ENCODE measurements at places on chromosomes 2 and 18.

DNA sequence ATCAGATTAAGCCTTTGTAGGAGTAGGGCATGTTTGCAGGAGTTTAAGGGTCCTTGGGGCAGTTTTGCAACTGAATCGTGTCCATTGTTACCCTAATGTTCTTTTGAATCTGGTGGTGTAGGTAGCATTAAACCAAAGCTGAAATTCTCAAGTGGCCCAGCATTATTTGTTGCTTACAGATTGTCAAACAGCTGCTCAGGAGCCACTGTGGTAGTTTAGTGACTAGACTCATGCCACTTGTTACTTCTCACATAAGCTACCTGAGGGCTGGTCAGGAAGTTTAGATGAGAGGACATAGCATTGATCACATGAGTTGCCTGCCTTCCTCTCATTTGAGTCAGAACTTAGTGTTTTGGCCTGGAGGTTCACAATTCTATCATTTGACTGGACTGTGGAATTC, 157.6 kb downstream of the HAUS1 start:
- no peak for DNase-seq

DNA sequence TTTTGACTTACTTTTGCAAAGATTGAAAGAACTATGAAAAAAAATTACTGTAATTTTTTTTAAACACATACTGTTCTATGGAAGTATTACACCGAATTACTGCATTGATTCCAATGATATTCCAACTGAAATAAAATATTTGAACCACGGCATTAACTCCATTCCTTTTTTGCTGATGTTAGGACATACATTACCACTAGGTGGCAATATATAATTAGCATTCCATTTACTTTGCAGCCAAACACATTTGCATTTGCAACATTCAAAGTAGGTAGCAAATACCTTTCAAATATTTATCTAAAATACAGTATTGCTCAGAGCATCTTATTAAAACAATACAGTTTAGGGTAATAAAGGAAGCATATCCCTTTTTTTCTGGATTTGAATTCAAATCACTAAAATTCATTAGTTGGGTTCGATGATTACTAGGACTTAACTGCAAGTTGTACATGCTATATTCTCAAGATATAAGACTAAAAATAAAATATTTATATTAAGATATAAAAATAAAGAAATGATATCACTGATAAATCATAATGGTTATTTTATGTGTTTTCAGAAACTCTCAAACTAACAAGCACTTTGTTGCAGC, 31.3 kb downstream of the LANCL1 start:
- peak; percentile 29 for DNase-seq

DNA sequence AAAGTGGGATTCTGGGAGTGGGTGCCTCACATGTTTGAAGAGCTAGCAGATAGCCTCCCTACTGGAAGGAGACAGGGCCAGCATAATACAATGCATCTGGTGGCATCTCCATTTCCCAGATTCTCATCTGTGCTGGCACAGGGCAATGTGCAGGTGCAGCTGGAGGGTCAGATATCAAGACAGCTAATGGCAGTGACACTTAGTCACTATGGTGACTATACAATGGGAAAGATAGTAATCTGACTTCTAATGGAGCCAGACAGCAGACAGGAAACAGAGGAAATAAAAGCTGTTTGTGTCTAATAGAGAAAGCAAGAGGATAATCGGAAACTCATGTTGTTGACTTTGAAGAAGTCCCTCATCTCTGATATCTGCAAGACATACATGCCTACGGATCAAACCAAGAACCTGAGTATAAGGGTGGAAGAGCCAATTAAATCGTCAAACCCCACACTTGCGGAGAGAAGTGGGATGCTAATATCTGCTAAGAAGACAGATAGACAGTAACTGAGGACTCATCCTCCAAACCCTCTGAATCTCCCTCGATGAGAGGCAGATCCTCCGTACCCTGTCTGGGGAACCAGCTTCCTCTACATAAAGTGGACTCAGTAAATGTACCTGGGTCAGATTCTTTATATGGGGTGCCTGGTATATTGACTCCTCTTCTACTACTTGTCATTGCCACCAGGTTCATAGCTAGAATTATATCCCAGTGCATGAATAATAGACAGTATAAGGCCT, 692.7 kb downstream of the SOCS6 start:
- no peak for DNase-seq

GRCh38 chr2:61769093-61769675, 84.7 kb downstream of the FAM161A start:
- DNase-seq, result no peak

GRCh38 chr2:217999595-217999959, 3.2 kb downstream of the TNS1 start:
- no peak for DNase-seq

GRCh38 chr18:50162486-50163304, 32.3 kb downstream of the MYO5B start:
- DNase-seq, result no peak

DNA sequence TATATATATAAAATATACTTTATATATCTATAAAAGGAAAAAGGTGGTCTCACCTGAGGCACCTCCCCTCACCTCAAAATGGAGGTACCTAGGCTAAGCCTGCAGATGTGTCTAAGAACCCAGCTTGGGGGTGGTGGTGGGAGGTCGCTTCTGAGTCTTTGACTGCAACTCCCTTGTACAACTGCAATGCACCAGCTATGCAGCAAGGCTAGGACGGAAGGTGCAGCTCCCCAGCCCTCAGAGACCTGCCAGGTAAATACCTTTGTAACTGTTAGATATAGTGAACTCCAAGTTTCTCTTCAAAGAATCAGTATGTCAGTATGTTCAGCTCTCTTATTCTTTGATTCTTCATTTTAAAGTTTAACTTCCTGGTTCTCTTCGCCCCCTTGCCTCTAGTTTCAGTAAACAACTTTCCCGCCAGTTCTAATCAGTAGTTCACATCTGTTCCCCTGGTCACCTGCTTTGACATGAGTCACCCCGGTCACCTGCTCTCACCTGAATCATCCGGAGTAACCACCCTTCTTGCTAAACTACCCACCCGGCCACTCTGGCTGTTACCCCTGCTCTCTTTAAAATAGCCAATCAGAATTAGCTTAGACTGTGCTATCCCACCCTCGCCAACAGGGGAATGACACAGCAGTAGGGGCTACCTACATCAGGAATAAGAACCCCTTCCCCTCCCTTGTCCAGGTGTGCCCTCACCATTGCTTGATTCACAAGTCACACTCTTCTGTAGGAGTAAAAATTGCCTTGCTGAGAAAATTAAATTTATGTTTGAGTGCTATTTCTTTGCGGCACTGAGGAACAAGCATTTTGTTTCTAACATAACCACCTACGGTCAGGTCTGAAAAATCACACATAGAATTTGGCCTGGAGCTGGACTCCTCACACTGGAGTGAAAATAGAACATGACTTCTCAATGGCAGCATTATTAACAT, 24.7 kb upstream of the IMPA2 start:
- no peak for DNase-seq

DNA sequence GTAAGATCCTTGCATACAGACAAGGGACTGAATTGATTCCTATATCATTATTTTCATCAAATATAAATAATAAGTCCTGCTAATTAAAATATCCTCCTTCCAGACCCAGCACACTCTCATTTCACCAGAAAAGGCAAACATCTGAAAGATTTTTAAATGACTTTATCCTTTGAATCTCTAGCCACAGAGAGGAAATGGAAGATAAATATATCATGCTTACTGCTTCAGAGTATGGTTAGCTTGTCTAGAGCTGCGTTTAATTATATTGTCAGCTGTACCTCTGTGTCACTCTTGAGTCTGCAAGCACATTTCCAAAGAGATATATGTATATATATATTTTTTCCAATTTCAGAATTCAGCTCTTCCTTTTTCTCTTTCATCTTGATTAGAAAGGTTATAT, 232.7 kb downstream of the TRIB2 start:
- no peak for DNase-seq

DNA sequence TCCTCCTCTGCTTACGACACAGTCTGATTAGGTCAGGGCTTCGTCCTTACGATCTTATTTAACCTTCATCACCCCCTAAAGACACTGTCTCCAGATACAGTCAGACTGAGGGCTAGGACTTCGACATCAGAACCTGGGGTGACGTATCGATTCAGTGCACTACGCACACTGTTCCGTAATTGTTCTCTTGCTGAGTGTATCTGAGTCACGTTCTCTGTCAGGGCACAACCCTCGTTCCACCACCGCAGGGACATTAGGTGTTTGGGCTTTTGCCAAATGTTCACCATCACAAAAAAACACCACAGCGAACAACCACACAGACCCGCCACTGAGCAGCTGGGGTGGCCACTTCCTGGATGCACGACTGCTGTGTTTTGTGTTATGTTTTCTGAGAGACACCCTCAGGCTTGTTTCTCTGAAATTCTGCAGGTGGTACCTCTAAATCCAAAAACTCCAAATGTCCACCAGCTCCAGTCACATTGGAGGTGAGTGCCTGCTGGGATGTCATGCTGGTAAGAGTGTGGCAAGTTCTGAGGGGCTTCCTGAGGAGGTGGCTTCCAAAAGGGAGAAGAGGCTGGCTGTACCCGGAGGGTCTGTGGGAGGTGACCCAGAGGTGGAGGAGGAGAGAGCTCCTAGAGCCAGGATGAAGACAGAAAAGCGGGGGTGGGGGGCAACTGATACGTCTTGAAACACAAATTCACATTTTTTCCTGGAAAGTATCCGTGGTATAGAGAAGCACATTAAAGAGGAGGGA, 66.6 kb downstream of the ADNP2 start:
- DNase-seq, result no peak

DNA sequence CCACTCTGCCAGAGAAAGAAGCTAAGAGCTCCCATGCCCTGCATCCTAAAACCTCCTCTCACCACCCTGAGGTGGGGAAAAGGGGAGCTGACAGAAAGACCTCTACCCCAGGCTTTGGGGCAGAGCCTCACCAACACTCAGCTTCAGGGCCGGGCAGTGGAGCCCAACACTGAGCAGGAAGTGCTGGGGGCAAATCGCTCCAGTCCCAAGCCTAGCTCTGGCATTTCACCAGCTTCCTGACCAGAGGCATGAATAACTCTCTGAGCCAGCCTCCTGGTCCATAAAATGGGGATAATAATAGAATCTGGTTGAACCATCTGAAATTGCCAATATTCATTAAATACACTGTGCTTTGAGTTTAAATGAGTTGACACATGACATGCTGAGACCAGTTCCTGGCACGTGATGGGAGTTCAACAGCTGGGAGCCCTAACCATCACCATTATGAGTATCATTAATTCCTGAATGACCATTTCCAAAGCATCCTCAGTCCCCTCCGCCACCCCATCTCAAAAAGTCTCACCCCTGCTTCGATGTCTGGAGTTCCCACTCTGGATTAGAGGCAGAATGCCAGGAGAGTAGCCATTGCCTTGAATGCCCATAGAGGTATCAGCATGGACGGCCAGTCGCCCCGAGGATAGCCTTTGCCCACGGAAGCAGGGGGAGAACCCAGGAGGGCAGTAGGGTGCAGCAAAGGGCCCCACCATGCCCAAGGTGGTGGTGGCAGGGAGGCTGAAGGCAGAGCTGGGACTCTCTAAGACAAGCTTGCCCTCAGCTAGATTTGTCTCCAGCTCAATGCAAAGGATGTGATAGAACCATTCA, 153.4 kb downstream of the TNS1 start:
- DNase-seq, result no peak

- DNase-seq, result peak; percentile 24
Measured at GRCh38 chr18:62105376-62105775, 81.5 kb downstream of the PIGN start.

DNA sequence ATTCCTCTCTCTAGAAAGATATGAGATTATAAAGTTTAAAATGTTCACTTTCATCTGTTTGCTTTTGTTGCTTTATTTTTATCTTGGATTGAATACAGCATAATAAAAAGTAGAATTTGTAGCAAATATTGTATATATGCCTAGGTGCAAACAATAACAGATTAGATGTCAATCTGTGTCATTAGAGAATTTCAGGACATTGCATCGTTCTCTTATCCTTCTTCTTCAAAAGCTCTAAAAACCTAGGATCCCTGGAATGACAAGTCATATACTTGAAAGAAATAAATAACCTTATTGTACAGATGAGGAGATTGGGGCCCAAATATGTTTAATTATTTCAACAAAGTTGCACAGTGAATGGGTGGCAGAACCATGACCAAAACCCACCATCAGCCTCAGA, 102.8 kb upstream of the BZW1 start:
- no peak for DNase-seq

- DNase-seq, result no peak
Measured at GRCh38 chr18:78099979-78100588, 850.4 kb downstream of the GALR1 start.

- DNase-seq, result no peak
Measured at GRCh38 chr2:238431-238830, 25.4 kb downstream of the SH3YL1 start.

DNA sequence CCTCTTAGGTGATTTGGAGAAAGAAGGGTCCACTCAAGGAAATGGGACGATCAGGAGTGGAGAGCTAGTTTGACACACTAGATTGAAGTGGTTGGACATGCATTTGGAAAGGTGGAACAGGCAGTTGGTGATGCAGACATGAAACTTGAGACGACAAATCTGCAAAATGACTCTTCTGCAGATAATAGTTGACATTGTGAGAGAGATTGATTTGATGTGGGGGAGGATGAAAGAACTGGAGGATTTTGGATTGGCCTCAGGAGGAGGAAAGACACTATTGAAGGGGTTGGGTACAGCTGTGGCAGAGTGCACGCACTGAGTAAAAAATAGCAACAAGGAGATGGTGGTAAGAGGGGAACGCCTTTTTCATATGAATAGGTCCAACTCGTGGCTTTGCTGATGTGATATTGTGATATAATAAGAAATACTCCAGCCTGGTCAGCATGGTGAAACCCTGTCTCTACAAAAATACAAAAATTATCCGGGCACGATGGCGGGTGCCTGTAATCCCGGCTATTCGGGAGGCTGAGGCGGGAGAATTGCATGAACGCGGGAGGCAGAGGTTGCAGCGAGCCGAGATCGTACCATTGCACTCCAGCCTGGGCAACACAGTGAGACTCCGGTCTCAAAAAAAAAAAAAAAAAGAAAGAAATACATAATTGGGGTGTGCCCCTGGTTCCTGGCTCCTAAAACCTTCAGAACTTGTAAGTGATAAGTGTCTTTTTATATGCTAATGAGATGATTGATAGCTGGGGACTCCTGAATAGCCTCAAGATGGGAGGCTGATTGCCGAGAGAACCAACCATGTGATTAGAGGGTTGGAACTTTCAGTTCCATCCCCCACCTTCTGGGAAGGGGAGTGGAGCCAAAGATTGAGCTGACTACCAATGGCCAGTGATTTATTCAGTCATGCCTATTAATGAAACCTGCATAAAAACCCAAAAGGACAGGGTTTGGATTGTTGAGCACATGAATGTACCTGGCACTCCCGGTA, 9.7 kb downstream of the TTLL4 start:
- no peak for DNase-seq
